NCI-H187 treated with DMSO at 0.1 percent for 48 hours (cell line): ENCODE measurements at places on chromosomes 1 and 21.

GRCh38 chr1:87464022-87464490, 135.4 kb downstream of the LMO4 start:
- no peak for DNase-seq

DNA sequence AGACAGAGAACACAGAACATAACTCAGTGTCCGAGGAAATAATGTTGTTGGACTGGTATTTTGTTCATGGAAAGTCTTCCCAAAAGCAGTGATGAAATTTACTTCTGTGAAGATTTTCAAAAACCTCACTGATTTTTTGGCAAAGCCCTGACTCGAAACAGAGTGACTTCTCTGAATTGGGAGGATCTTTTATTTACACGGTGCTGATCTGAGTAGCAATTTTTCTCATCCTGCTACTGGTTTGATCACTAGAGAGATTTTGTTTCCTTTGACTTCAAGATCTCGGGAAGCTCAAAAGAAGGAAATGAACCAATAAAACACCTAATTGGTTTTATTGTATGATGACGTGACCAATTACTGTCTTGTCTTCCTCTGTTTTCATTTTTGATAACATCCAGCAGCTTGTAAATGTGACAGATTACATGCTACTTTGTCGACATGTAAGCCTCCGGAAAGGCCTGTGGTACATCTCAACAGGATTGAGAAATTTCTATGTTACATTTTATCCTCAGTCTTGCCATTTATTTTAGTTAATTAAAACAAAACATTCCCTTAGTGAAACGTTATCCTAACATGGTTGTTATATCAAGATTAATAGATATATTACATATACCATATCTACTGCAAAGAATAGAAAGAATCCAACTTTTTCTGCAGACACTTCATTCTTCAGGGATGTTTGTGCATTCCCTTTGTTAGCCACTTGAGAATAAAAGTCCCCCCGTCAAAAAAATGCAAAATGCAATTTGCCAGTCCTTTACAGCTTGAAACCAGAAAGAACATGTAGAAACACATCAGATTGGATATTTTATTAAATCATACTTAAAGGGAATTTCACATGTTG, 42.8 kb upstream of the IFI44L start:
- DNase-seq = no peak

- DNase-seq = no peak
These were observed 88.3 kb downstream of the AK5 start for GRCh38 chr1:77370161-77370560.

- DNase-seq = no peak
These were observed 281.5 kb downstream of the NEGR1 start for GRCh38 chr1:72000809-72001208.

GRCh38 chr1:213107613-213108012, 56.6 kb downstream of the RPS6KC1 start:
- no peak for DNase-seq

GRCh38 chr1:11458811-11459275, 20.1 kb upstream of the DISP3 start:
- no peak for DNase-seq

- DNase-seq = no peak
These were observed 6.3 kb downstream of the ARF1 start for GRCh38 chr1:228088586-228089498.

- no peak for DNase-seq
These were observed 1.6 kb downstream of the FCN3 start for GRCh38 chr1:27372808-27373690.

DNA sequence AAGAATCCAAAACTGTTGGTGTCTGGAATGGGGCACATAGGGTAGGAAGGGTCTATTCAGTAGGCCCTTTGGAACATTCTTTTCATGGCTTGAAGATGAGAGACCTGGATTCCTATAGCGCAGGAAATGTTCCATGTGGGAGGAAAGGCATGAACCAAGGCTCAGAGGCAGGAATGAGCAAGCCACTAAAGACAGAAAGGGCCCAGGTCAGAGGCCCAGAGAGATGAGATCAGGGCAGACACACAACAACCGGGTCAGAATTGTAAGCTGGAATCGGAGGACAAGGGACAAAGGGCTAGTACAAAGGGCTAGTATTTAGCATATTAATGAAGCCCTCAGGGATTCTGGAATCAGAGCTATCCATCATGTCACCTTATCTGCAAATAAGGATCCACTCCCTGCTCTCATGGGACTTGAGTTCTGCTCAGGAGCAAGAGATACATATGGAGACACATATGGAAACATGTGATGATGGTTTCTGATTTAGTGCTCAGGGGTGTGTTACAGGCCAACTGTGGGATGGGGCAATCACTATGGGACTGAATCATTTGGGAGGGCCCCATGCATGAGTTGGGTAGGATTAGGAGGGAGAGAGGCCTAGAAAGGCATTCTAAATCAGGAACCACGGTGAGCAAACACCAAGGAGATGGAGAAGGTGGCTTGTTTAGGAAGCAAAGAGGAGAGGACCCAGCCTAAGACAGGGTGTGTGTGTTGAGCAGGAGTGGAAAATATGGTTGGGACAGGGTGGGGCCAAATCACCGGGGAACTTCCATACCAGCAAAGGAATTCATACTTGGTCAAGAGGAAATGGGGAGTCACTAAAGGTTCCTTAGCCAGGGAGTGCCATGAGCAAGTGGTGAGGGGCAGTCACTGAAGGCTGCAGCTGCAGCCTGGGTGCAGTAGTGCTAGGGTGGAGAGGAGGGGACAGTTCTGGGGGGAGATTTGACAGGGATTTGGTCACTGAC, 8.6 kb downstream of the NECTIN4 start:
- DNase-seq = no peak

GRCh38 chr1:115158181-115158580, 68.9 kb upstream of the TSPAN2 start:
- no peak for DNase-seq

DNA sequence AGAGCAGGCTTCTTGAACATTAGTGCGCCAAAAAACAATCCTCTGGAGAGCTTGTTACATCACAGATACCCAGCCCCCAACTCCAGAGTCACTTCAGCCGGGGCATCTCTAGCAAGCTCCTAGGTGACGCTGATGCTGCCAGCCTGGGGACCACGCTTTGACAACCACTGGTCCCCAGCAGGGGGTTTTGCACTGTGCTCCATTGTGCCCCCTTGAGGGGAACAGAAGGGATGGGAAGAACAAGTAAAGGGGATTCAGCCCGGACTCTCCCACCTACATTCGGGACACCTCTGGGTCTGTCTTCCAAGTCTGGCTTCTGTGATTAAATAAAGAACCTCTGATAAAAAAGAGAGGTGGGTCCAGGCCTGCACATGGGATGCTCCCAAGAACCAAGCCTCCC, 60.4 kb downstream of the ATP5PO start:
- no peak for DNase-seq

DNA sequence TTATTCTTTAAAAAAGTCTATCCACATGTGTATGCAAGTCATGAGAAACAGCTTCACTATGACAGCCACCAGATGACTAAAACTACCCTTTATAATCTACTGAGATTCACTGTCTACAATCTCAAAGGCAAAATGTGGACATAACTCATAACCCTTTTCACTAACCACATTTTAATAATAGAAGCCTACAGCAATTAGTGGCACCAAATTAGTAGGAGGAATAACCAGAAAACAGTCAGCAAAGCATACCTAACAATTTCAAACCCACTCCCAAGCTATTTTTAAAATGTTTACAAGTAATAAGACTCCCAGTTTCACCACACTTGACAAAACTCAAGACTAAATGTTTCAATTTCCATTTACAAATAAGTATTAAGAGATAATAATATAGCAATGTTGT, 442.9 kb downstream of the PTPRC start:
- DNase-seq = no peak
